ENCODE measurements at places on chromosomes 1 and 21.

GRCh38 chr1:74748960-74749359, 16.0 kb downstream of the TYW3 start:
- no peak for DNase-seq

- DNase-seq = peak; percentile 80
These were observed 10.5 kb downstream of the ACOT11 start for GRCh38 chr1:54558434-54559030.

GRCh38 chr1:147837964-147838292, 64.7 kb upstream of the GJA8 start:
- no peak for DNase-seq

- DNase-seq = peak; percentile 68
These were observed 801 bp upstream of the ANXA9 start for GRCh38 chr1:150981177-150981804.

- no peak for DNase-seq
These were observed 80.8 kb downstream of the STUM start for GRCh38 chr1:226629210-226629895.

DNA sequence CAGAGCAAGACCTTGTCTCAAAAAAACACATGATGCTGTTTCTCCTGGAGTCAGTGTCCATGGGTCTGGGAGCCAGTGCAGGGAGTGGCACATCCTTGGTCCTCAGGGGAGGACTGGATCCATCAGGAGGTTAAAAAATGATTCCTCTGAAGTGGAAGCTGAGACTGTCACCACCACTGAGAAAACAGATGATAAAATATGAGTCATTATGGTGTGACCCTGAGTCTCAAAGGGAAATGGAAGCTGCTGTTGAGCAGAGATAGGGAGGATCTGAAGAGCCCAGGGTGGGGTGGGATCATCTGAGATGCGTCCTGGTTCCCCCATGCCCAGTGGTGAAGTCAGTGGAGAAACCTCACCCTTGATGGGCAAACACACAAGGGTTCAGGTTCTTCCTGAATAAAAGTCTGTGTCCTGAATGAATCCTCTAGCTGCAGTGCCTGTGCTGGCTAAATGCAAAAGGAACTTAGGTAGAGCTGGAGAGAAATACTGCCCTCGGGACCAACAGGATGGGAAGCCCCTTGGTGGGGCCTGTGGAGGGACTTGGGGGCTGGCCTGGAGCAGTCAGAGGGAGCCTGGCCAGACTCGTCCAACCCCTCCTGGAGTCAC, 61.6 kb upstream of the TENT5B start:
- no peak for DNase-seq

DNA sequence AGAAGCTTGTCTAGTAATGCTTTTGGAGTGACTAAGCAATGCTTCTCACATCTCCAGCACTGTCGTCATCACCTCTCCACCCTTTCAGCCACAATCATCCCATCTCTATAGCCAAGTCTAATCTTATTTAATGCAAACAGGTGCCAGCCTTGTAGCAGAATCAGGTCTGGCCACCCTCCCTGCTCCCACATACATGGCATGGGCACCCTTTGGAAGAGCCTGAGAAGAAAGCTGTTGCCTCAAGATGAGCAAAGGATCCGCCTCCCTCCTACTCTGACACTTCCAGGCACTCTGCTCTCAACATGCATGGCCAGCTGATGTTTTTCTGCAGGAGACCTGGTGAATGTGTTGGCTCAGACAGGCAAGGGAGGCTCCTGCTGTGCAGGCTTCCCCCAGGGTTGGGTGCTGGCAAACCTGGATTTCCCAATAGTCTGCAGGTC, 113.1 kb upstream of the GRIK3 start:
- no peak for DNase-seq

DNA sequence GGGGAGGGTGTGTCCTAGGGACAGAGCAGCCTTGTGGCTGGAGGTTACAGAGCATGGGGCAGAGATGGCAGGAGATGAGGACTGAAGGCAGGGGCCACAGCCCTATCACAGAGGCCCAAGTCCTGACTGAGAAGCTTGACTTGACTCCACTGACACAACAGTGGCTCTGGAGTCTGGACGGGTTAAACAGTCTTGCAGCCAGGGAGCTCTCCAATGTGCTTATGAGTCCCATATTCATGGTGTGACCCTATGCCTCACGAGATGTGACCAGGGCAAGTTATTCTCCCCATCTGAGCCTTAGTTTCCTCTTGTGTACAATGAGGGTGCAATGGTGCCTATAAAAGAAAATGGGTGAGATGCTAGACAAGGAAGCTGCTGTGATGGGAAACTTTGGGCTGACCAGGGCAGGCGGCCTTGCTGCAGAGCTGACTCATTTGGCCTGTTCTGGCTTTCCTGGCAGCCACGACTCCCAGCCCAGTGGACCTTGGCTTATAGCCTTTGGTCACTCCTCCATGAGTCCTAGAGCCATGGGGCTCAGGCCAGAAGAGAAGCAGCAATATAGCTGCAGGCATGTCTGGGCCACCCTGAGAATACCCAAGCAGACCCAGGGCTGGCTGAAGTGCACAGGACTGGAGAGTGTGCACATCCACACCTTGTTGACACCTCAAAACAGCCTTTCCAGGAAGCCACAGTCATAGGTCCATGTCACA, 2.8 kb upstream of the TTC22 start:
- DNase-seq = no peak

Measured in NCI-H82 (cell line).